ENCODE measurements at places on chromosomes 7 and 10.
A peak's percentile ranks its signal among the peaks of the same experiment; 100 is the strongest.

DNA sequence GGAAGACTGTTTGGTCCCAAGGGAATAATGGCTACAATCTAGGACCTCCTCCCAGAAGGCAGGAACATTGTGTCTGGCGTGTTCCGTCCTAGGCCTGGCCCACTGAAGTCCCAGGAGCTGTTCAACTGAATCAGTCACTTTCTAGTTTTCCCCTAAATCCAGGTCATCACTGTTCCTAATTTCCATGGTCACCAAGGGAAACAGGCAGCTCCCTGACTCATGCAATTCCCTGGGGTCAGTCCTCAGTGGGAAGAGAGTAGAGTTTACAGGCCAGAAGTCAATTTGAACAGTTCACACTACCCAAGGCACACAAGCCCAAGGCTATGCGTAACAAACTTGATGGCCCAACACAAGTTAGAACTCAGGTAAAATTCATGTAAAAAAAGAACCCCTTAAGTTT, 44.0 kb downstream of the CREB3L2 start:
- no peak for DNase-seq

DNA sequence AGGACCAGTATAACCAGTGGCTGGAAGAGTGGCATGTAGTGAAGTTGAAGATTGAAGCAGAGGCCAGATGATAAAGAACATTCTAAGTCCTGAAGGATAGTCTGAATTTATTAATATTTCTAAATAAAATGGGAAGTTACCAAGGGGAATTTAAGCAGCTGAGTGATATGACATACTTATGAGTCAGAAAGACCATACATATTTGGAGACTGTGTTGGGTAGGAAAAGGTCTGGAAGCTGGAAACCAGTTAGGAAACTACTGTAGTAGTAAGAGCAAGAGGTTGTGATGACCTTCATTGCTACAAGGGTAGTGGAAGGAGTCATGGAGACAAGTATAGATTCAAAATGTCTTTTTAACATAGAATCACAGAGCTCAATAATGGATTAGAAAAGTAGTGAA, 752.3 kb downstream of the SUGCT start:
- DNase-seq, result no peak

- no peak for DNase-seq
Measured at GRCh38 chr10:78407966-78408365, 374.3 kb downstream of the RPS24 start.

- no peak for DNase-seq
Measured at GRCh38 chr7:106423821-106424475, 139.2 kb upstream of the NAMPT start.

GRCh38 chr10:78687626-78688025, 381.1 kb upstream of the ZMIZ1 start:
- DNase-seq, result no peak

DNA sequence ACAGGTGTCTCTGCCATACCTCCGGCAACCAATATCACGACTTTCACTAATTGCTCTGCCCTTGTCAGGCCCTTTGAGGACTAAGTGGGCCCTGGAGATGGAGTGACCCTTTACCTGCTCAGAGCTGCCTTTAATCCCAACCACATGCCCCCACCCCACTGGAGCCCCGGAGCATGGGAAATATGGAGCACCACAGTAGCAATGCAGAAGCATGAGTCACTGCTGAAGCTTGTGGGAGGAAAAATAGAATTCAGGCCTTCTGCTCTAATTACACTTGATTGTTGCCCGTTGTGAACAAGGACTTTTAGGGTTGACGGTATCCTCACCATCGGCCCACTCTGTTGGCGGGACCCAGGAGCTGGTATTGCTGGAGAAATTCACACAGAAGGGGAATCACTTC, 52.5 kb upstream of the FRMD4A start:
- DNase-seq, result no peak

GRCh38 chr7:157058701-157059100, 48.2 kb upstream of the MNX1 start:
- peak; percentile 22 for DNase-seq

GRCh38 chr7:47344171-47344955, 237.5 kb downstream of the TNS3 start:
- DNase-seq, result peak; percentile 34

GRCh38 chr10:69769395-69769992, 32.2 kb upstream of the COL13A1 start:
- no peak for DNase-seq

- no peak for DNase-seq
Measured at GRCh38 chr7:21428659-21428941, 717 bp downstream of the SP4 start.

- DNase-seq, result no peak
Measured at GRCh38 chr10:71664585-71664984, 55.0 kb downstream of the C10orf105 start.

DNA sequence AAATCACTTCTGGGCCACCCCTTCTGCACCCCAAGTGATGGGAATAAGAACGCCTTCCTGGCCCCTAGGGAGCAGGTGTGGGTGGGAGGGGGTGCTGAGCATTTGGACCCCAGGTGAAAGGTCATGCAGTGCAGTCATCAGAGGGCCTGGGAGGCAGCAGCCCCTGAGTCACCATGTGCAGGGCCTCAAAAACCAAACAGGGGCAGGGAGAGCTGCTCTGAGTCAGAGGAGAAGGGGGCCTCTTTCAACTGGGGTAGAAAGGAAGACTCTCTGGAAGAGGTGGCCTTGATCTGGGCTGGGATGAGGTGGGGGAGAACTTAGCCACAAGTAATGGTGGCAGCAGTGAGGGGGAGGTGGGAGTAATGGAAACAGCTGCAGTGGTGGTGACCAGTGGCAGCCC, 164.3 kb downstream of the BUB3 start:
- DNase-seq, result no peak

DNA sequence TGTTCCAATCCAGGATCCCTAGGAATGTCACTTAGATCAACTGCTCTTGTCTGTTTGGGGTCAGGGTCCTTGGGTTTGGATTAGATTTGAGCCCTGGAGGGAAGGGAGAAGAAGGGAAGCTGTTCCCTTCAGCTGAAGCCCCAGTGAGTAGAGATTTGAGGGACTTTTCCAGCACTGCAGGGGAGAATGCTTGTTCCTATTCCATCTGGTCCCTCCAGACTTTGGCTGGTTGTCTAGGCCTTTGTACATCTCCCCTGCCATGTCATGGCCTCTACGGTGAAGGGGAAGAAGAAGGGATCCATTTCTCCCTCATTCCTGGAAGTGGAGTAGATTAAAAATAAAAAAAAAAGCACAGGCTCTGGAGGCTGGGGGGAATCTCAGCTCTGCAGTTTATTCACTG, 11.1 kb downstream of the C10orf62 start:
- DNase-seq, result no peak

DNA sequence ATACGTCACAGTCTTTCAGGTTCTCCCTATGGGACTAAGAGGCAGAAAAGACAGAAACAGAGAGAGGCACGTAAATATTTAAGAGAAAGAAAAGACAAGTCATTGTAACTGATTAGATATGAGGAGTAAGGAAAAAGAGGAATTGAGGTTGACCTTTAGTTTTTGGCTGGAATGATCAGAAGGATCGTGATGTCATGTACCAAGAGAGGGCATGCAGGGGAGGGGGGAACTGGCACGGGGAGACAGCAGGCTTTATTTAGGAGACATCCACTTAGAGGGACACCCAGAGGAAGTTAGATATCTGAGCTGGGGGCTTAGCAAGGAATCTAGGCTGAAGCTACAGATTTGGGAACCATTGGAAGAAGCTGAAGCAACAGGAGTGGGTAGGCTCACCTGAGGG, 9.2 kb upstream of the LRRC20 start:
- no peak for DNase-seq

- no peak for DNase-seq
Measured at GRCh38 chr10:75980419-75981002, 549.1 kb downstream of the LRMDA start.

DNA sequence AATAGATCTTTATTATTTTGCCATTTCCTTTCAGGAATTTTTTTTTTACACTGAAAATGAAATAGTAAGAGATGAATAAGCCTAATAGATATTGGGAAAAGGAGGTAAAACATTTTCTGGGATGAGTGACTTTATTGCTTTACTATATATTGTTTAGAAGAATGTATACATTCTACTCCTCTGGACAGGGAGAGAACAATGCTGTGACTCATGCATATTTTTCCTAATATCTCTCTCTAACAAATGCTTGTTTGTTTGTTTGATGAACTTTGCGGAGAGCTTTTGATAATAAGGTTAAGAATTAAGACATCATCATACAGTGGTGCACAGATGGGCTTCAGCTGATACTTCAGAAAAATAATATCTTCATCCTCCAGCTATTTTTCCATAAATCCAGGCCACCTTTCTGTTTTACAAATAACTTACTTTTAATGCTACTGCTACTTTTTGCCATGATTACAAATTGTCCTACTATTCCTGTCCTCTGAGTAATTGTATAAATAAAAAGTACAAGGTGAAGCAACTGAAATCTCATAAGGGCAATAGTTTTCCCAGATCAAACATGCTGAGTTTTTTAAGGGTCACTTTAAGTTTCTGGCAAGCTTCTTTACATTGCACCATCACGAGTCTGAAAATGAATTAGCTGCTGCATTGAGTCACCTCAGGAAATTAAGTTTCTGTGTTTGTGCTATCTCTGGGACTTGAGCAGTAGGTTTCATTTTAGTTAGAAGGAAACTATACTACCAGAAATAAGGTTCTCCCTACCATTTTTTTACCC, 207.3 kb upstream of the POT1 start:
- no peak for DNase-seq

- no peak for DNase-seq
Measured at GRCh38 chr10:74544106-74544505, 282.3 kb upstream of the KAT6B start.

- no peak for DNase-seq
Measured at GRCh38 chr7:146554556-146554955, 438.0 kb downstream of the CNTNAP2 start.

- DNase-seq, result no peak
Measured at GRCh38 chr10:105121743-105122142, 480.7 kb downstream of the SORCS3 start.

GRCh38 chr10:72561745-72562166, 64.1 kb downstream of the MICU1 start:
- no peak for DNase-seq

GRCh38 chr7:151780631-151781030, 96.3 kb downstream of the PRKAG2 start:
- no peak for DNase-seq

GRCh38 chr7:16747102-16747501, 6.5 kb upstream of the TSPAN13 start:
- no peak for DNase-seq

DNA sequence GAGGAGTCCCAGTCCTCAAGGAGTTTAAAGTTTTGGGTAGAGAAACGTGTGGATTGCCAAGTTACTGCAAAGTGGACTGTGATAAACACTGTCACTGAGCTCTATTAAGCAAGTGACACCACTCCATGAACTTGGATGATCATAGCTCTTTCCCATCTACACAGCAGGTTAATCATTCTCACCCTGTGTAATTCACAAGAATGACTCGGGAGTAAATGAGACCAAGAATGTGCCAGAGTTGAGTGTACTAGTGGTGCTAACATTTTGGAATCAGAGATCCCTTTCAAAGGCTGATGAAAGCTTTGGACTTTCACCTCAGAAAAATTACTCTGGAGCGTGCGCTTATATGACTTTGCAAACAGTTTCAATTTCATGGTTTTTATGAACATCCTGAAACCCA, 80.8 kb downstream of the RBM20 start:
- no peak for DNase-seq

- no peak for DNase-seq
Measured at GRCh38 chr10:122974543-122975064, 5.6 kb upstream of the PSTK start.

- DNase-seq, result no peak
Measured at GRCh38 chr10:61825001-61825400, 76.5 kb upstream of the ARID5B start.

GRCh38 chr7:130144312-130145171, 60.7 kb downstream of the TMEM209 start:
- no peak for DNase-seq

DNA sequence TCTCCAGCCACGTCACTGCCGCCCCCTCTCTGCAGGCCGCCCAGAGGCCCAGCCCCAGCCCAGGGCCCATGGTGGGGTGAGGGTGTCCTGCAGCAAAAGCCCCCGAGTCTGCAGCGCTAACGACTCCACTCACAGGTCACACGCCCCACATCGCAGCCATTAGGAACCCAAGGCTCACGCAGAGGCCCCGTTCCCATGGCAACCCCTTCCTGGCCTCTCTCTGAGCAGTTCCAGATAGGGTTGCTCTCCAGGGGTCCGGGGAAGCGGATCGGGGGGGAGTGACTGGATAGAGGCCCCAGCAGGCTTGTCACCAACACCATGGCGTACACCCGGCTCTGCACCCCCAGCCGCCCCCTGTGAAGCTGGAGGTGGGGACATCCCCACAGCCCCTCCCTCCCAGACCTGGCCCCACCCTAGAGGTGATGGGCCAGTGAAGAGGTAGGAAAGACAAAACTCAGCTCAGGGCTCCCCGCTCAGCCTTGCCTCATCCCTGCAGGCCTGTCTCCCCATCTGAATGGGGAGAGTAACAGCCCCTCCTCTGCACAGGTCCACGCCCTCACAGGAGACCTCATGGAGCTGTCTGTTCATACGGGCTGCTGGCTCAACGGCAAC, 41.2 kb downstream of the TNRC18 start:
- no peak for DNase-seq

DNA sequence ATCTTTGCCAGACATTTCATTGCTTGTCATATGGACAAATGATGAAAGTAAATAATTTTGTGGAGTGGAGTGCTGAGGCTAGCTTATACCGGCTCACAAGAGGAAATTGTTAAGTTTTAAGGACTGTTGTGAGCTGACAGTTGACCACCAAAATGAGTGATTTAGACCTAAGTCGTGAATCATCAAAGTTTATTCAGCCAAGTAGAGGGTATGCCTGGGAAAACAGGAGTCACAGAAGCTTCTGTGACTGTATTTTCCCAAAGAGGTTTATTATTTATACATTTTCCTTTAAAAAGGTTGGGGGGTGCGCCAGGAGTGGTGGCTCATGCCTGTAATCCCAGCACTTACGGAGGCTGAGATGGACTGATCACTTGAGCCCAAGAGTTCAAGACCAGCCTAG, 21.8 kb downstream of the MRPS24 start:
- DNase-seq, result no peak

GRCh38 chr7:155840909-155841308, 28.6 kb upstream of the SHH start:
- no peak for DNase-seq

GRCh38 chr7:98921608-98922372, 43.5 kb downstream of the TRRAP start:
- no peak for DNase-seq

DNA sequence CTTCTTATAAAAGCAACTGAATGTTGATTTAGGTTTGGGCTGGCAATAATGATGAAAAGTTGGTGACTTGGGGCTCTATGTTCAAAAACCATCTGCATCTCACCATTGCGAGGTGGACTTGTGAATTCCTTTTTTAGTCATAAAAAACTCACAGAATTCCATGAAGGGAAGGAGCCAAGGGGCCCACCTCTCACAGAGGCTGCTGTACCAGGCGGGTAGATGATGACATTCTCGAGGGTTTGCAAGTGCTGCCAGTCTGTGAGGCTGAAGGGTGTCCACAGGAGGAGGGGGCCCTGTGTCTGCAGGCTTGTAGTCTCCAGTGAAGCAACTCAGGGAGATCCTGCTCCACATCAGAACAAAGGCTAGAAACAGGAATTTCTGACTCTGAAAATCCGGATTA, 195.5 kb upstream of the ZNF32 start:
- DNase-seq, result no peak
